Activated CD4-positive, alpha-beta T cell treated with anti-CD3 and anti-CD28 coated beads, Interleukin-2, Interleukin-4, amounts not matched to agents 100 ng/mL and 50 ng/mL, durations not matched to agents 16 hours and 8 hours (primary cell): ENCODE measurements at places on chromosomes 7 and 10.

GRCh38 chr7:92682903-92683539 is 92.8 kb upstream of the FAM133B start:
- peak; percentile 46 for DNase-seq

- no peak for DNase-seq
These were observed 245.7 kb downstream of the CCSER2 start for GRCh38 chr10:84574102-84574501.

- DNase-seq, result no peak
These were observed 56.6 kb downstream of the PARD3 start for GRCh38 chr10:34758447-34758996.

DNA sequence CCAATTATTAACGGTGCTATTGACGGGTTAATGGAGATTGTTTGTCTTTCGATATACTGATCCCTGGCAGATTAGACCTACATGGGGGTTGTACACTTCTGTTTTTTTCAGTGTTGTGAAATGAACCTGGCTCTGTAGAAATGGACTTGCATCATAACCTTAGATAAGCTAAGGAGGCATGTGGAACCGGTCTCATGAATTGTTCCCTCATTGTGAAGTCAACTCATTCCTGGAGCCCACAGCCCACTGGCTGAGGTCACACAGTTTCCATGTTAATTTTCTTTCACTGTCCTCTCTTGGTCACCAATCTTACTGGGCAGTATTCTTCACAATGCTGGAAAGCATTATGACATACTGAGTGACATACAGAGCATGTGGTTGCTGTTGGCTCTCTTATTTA is 202.8 kb downstream of the BMPER start:
- DNase-seq, result no peak

- DNase-seq, result no peak
These were observed 39.4 kb downstream of the ADRA2A start for GRCh38 chr10:111116211-111116610.

DNA sequence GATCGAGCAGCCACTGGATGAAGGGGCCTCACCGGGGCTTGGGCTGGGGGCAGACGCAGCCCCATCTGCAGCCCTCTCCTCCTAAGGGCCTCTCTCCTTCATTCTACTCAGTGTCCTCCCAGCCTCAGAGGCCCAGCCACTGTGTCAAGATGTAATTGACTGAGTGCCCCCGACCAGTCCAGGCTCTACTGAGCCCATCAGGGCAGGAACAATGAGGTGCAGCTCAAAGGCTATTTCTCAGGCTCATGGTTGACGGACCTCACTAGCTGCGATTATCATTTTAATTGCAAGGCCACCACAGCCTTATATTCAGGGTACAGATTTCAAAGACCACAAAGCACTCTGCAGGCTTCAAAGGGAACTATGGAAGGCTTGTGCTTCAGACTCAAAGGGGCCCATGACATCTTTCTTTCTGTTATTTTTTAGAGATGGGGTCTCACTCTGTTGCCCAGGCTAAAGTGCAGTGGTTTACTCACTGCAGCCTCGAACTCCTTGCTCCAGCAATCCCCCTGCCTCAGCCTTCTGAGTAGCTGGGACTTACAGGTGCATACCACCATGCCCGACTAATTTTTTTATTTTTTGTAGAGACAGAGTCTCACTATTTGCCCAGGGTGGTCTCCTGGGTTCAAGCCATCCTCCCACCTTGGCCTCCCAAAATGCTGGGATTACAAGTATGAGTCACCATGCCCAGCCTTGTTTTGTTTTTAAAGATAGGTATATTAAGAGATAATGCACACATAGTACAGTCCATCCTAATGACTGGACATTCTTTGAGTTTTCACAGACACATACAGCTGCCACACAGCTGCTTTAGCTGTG is 23.7 kb downstream of the SLC29A3 start:
- DNase-seq, result no peak

GRCh38 chr7:30348083-30348560 is 63.7 kb downstream of the ZNRF2 start:
- DNase-seq, result peak; percentile 83

GRCh38 chr10:33244354-33244967 is 90.0 kb downstream of the NRP1 start:
- DNase-seq, result no peak

GRCh38 chr10:27345455-27345920 is 104.9 kb upstream of the ACBD5 start:
- DNase-seq, result peak; percentile 39

- no peak for DNase-seq
These were observed 80.1 kb downstream of the CABCOCO1 start for GRCh38 chr10:61742812-61743211.

DNA sequence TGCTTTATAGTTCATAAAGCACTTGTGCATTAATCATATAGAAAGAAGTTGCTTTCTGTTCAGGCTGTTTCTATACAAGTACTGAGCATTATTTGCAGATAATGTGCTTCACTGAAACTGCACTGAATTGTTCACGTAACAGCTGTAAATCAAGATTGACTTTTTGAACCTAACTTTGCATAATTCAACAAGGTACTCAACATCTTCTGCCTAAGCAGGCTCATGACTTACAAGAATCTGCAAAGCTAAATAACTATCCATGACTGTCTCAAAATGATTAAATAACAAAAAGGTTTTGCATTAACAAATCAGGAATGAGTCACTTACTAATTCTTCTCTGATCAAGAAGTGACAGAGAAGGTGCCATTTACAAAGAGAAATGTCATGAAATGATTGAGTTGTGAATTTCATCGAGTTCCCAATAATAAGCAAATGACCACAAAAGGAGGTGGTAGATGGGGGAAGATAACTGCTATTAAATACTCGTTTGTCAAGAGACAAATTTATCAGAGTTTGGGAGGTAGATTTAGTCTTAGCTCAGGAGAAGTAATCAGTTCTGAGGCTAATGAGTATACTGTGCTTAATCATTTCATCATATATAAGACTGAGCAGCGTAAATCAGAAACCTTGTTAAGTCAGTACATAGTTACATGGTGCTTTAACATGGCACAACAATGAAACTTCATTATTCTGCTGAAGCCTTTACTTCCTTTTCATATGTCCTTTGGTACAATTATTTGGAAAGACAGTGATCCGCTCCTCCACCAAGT is 161.3 kb upstream of the LRRN3 start:
- peak; percentile 4 for DNase-seq

DNA sequence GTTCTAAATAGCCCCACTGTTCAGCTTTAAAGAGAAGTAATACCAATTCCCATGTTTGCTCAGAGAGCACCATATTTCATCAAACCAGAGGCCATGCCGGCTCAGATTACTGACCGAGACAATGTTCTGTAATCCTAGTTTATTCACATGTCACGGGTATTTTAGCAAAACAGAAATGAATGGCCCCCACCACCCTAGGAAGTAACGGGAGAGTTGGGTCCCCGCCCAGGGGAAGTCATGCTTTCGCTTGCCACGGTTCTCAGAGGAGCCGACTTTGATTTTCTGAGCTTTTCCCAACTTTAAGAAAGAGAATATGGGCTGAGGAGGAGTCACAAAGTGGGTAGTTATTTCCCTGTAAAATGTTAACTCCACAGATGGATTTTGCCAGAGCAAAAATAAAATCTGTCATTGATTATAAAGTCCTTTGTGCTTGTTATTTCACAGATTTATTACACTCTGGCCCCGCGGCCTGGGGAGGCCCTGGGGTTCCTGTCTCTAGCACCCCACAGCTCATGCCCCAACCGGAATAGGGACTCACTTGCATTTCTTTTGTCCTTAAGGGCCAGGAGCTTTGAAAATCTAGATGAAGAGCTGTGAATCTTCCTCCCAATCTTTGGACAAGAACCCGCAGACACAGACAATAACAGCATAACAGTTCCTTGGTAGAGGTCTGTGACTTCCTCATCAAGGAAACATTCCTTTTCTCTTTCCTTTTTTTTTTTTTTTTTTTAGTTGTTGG is 3.7 kb upstream of the GDF10 start:
- no peak for DNase-seq

DNA sequence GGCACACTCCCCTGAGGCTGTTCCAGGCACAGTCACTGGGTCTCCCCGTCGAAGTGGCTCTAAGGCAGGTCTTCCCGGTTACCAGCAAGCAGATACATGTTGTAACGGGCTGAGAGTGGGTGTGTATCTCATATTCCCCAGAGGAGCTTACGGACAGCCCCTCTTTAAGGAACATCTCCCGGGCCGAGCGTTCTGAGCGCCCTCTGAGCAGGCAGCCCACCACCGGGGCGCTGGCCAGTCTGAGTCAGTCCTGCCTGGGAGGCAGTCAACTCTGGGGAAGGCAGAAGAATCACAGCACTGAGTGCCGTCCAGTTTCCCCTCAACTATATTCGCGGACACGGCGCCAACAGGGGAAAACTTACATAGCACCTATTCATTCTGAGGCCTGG is 117.4 kb downstream of the LHPP start:
- no peak for DNase-seq

DNA sequence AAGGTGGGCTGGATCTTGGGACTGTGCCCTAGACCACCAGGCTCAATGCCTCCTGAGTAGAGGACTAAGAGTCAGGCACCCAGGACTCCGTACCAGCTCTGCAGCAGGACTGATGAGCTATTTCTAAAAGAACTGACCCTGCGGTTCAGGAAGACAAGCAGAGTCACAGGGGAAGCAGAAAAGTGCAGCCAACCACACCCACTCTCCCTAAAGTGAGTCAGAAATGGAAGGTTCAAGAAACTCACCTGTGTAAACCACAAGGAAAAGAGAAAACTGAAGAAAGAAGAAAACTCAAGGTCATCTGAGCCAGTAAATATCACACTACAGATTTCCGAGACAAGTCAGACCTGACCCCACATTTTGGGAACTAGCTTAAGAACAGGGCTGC is 2.5 kb downstream of the PARP12 start:
- DNase-seq, result peak; percentile 22

GRCh38 chr10:50347394-50347802 is 96.1 kb upstream of the ASAH2 start:
- peak; percentile 21 for DNase-seq

DNA sequence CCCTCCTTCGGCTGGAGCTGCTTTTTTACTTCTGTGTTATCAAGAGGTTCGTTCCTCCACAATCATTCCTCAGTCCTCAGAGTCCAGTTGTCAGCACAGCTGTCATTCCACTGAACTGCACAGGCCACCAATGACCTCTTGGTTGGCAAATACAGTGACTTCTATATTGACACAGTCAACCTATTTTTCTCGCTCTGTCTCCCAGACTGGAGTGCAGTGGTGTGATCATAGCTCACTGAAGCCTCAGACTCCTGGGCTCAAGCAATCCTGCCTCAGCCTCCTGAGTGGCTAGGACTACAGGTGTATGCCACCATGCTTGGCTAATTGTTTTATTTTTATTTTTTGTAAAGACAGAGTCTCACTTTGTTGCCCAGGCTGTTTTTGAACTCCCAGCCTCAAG is 27.7 kb downstream of the CRCP start:
- DNase-seq, result no peak

GRCh38 chr7:25835197-25835596 is 316.8 kb upstream of the NFE2L3 start:
- DNase-seq, result no peak

- DNase-seq, result no peak
These were observed 31.1 kb upstream of the ING3 start for GRCh38 chr7:120919466-120919865.

GRCh38 chr7:105622106-105622731 is 40.9 kb upstream of the EFCAB10 start:
- no peak for DNase-seq

DNA sequence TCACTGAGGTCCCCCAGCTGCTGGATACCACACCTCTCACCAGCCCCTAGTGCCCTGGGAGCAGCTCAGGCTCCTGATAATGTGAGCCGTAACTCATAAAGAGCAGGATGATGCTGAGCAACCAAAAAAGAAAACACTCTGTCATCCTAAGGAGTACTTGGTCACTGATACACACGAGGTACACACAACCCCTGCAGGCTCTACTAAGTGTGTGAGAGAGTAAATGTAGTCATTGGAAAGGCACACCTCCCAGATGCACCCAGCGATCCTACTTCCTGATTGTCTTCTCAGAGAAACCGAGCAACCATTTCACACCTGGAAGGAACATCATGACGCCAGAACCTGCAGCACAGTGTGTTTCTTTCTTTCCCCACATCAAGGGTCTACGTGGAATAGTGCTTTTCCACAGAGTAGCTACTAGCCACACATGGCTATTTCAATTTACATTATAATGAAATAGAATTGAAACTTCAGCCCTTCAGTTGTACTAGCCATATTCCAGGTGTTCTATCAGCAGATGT is 34.2 kb downstream of the FIGNL1 start:
- no peak for DNase-seq

GRCh38 chr7:139051655-139052054 is 15.8 kb upstream of the ZC3HAV1L start:
- DNase-seq, result no peak

GRCh38 chr10:71434760-71435394 is 38.2 kb downstream of the CDH23 start:
- DNase-seq, result no peak

GRCh38 chr7:130929896-130930659 is 196.1 kb upstream of the KLF14 start:
- DNase-seq, result no peak
